Activated T-helper 1 cell treated with Interleukin-2 at 50 U/mL for 16 hours (primary cell): ENCODE measurements at places on chromosomes 1 and 21.

DNA sequence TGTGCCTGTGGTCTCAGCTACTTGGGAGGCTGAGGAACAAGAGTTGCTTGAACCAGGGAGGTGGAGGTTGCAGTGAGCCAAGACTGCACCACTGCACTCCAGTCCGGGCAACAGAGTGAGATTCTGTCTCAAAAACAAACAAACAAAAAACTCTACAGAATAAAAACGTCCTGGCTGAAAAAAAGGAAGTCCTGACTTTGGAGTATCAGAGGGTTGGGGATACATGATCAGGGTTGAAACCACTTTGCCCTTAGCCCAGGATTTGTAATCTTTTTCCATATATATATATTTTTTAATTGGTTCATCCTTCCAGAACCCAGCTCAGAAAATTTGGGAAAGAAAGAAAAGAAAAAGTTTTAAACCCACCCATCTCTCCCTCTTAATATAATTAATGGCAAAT lies 6.5 kb downstream of the THEM4 start:
- no peak for DNase-seq

GRCh38 chr1:189619682-189620332 lies 857.9 kb downstream of the BRINP3 start:
- DNase-seq: no peak

DNA sequence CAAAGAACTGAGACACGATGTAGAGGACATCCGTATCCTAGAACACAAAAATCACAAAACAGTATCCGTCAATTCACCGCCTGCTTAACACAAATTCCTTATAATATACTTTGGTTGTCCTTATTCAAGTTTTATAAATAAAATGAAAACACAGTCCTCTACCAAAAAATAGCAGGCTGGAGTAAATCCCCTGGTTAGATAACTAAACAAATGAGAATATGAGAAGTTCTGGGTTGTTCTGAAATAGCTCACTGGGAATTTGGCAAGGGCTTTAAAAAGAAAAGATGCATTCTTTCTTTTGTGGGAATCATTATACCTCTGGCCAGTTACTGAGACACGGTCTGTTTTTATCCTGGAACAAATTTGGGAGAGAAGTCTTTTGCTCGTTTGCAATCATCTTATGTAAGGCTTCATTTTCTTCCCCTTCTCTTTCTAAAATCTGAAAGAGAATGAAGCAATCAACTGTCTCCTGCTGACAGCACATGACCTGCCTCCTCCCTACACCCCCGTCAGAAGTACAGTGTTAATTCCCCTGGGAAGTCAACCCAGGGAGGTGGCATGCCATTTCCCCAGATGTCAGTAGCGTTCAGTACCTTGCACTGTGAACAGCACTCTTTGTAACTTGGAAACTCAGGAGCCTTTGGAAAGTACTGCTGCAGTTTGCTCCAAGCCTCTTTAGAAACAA lies 37.1 kb upstream of the RAP1GAP start:
- no peak for DNase-seq

GRCh38 chr1:220370041-220370700 lies 97.9 kb upstream of the RAB3GAP2 start:
- no peak for DNase-seq

DNA sequence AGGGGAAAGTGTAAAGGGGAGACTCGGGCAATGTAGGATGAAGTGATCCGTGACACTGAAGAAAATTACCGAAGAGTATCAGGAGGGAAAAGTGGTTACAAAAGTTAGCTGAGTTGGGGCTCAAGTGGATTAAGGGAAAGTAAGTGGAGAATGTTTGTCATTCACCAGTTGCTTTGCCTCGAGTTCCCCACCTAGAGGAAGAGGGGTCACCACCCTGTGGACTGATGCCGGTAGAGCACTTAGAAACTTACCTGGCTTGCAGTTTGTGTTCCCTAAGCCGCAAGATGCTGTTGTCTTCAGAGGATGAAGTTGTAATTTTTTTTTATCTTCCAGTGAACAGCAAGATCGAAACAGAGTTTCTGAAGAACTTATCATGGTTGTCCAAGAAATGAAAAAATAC lies 1.0 kb downstream of the PER3 start:
- no peak for DNase-seq

- no peak for DNase-seq
Measured at GRCh38 chr1:51738681-51739080, 121.8 kb downstream of the OSBPL9 start.

DNA sequence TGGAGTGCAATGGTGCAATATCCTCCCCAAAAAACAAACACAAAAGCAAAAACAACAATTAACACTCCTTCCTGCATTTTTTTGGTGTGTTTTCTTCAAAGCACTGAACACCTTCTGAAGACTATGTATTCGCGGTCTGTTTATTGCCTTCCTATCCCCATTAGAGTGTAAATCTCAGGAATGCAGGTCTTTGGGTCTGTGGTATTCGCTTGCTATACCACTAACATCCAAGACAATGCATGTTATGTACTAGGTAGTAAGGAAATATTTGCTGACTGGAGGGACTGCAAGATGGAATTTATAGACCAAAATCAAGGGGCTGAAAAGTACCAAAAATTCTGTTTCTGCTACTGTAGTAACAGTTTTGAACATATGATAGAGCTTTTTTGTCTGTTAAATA lies 299.4 kb downstream of the RYR2 start:
- DNase-seq: no peak

- DNase-seq: no peak
Measured at GRCh38 chr1:17603091-17603841, 63.8 kb downstream of the ARHGEF10L start.

DNA sequence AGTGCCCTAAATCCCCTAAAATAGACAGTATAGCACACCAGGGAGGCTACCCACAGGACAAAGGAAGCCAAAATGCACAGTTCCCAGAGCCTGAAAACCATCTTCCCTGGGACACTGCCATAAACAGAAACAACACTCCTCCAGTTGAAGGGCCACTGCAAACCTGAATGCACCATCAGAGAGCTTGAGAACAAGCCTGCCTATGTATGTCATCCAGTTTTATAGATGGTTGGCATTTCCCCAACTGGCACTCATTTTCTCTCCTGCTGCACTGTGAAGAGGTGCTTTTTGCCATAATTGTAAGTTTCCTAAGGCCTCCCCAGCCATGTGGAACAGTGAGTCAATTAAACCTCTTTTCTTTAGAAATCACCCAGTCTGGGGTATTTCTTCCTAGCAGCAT lies 169.0 kb downstream of the AGBL4 start:
- no peak for DNase-seq

- no peak for DNase-seq
Measured at GRCh38 chr21:35868005-35868868, 192.1 kb downstream of the SETD4 start.

GRCh38 chr1:13461977-13462376 lies 51.7 kb downstream of the PRAMEF20 start:
- no peak for DNase-seq

GRCh38 chr1:225427235-225428067 lies at the start of gene LBR:
Gene LBR, minus strand, starts transcription at chr1:225428038. Its CDS starts 3,963 bp downstream, at chr1:225424075.
- DNase-seq: peak; percentile 29

- no peak for DNase-seq
Measured at GRCh38 chr1:26158908-26159742, at the start of gene FAM110D. Gene FAM110D, plus strand, starts transcription at chr1:26159079. Its CDS starts 2,213 bp downstream, at chr1:26161292.

DNA sequence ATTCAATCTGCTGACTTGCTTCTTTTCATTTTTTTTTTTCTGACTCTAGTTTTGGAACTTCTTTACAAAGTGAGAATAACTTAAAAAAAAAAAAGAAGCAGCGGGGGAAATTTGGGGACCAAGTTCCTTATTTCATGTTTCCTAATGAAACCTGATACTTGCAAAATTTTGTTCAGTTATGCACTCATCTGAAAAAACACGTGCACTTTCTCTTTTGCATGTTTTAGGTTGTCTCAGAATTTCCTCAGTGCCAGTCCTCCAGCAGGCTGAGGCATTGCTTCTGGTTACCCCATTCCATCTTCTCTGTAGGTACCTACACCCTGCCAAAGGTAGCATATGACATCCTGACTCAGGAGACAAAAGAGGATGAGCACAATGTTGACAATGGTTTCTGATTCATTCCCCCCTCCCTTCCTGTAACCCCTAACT lies 299.7 kb downstream of the GRIK1 start:
- DNase-seq: no peak

GRCh38 chr1:52600533-52601179 lies 1.5 kb upstream of the GPX7 start:
- DNase-seq: no peak
